ENCODE measurements at places on chromosomes 2 and 18.

GRCh38 chr2:86352137-86352726, 14.8 kb upstream of the REEP1 start:
- ATAC-seq: no peak

GRCh38 chr2:211837206-211837605, 701.4 kb downstream of the ERBB4 start:
- no peak for ATAC-seq

DNA sequence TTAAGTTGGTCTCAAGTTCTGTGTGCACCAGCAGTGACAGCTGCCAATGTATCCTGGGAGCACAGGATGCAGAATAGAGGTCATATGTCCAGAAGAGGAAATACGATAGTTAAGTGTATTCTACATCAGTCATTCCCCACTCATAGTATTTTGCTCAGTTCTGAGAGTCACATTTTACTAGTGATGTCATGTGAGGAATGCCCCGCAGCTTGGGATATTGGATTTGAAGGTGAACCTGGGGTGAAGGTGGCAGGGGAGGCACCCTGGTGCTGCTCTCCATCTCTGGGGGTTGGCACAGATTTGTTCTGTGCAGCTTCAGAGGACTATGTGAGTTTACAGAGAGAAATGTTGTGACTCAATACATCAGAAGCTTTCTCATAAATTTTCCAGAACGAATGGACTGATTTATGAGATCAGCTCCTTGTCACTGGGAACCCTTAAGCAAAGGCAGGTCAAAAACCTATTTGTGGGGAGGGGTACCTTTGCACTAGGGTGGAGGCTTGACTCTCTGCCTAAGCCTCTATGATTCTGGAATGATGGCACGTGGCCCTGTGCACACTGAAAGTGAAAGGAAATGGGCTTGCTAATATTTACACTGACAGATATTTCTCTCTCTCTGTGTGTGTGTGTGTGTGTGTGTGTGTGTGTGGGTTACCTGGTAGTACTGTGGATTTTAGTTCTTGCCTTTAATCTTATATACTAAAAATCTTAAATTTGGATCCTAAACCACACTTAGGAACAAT, 95.9 kb downstream of the NEB start:
- ATAC-seq: peak; percentile 56

DNA sequence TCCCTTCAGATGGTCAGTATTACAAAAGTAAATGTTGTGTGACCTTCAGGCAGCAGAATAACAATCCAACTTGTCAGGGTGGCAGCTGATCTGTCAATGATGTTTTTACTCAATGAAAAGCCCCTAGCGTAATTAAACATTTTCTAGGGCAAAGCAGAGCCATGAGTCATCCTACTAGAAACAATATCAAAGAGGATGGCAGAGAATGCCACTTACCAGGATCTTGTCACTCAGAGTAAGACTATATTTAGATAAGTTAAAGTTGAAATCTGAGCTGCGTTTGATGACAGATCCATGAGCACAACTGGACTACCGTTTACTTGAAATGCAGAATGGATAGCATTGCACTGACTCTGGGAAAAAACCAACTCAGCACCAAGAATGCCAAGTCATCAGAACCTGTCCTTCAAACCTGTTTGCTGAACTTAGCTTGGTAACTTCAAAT, 612.6 kb upstream of the ACVR2A start:
- ATAC-seq: peak; percentile 74

DNA sequence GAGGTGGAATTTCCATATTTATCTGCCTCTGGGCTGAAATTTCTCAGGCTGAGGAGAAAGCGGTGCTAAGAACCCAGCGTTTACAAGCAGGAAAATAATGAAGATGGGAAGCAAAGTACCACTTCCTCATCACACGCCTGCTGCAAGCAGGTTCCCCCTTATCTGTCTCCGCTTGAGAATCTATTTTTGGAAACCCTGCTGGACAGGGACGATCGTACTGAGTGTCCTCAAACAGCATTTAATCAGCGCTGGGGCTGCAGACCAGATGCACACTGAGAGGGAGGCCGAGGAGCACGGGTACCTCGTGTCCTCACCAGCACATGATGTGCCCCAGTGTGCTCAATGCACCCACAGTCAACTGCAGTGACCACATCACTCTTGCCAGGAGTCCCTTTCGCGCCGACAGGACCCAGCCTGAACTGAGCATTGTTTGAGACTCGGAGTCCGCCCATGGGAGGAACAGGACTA, 160.4 kb downstream of the HDAC4 start:
- ATAC-seq: no peak

DNA sequence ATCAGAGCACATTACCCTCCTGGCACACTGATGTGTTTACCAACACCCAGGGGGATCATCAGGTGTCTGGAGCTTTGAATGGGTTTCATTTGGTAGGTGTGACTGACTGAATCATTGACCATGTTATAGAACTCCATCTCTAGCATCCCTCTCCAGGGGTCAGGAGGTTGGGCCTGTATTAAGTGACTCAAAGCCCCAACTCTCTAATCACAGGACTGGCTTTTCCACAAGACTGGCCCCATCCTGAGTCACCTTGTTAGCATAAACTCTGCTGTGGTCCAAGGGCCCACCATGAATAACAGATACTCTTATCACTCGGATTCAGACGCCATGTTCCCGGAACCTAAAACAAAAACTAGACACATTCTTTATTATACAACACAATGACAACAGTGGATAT, 125.9 kb upstream of the NDUFV2 start:
- no peak for ATAC-seq

DNA sequence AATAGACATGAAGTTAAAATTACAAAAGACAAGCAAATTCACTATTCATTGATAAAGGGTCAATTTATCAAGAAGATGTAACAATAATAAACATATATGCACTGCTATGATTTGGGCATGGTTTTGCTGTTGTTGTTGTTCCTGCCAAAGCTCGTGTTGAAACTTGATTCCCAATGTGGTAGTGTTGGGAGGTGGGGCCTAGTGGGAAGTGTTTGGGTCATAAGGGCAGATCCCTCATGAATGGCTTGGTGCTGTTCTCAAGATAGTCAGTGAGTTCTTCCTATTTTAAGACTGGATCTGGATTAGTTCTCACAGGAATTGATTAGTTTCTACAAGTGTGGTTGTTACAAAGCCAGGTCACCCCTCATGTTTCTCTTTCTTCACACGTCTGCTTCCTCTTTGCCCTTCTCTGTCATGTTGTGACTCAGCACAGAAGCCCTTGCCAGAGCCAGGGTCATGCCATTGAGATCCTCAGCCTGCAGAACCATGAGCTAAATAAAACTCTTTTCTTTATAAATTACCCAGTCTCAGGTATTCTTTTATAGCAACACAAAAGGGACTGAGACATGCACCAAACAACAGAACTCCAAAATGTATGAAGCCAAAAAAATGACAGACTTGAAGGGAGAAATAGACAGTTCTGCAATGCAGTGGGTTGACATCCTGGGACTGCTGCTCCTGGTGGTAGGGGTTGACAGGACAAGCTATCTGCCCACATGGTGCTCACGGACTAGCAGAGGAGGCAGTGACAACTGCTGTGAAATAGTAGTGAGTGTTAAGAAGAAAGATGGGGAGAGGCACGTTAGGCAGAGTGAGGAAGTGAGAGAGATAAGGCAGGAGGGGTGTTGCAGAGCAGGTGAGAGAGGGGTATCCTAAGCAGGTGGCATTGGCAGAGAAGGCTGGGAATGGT, 18.6 kb upstream of the SKA1 start:
- peak; percentile 68 for ATAC-seq

DNA sequence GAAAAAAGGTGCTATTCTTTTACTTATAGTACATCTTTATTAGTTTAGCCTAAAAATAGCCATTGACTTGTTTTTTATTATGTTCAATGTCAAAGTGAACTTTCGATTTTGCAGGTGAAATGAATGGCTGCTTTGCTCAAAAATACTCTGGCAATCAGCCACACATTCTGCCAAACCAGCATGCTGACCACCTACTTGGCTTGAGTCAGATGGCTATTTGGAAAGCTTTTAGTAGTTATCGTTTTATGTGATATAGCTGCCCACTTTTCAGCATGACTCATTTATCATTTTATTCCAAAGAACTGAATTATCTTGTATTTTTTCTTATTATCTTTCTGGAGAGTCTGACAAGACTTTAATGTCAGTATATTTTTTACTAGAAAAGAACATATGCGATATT, 1615.8 kb upstream of the TMEFF2 start:
- ATAC-seq: no peak

DNA sequence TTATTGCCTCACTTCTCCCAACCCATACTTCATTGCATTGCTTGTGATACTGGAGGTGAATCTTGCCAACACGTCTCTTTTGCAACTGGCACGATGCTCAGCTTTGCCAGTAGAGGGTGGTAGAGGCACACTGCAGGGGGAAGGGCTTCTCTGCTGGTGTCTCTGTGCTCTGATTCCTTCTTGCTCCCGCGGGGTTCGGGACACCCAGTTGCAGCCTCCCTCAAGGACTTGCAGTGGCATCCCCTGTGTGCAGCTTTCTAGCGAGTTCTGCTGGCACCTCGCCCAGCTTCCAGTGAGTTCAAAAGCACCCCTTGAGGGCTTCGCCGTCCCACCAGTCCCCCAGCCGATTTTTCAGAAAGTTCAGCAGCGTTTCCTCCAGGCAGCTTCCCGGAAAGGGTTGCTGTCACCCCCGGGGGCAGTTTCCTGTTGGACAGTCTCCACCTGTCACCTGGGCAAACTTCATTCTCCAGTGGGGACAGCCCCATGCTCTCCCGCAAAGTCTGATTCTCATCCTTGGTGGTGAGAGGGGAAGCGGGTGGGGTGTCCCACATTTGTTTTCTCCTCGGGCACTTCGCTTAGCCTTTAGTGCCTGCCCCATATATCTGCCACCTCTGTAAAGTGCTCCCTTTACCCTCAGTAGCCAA, 35.4 kb upstream of the EN1 start:
- peak; percentile 82 for ATAC-seq

- peak; percentile 63 for ATAC-seq
These were observed 10.8 kb downstream of the YPEL5 start for GRCh38 chr2:30157616-30158015.

GRCh38 chr2:240374085-240374907, 61.2 kb upstream of the GPC1 start:
- ATAC-seq: no peak

DNA sequence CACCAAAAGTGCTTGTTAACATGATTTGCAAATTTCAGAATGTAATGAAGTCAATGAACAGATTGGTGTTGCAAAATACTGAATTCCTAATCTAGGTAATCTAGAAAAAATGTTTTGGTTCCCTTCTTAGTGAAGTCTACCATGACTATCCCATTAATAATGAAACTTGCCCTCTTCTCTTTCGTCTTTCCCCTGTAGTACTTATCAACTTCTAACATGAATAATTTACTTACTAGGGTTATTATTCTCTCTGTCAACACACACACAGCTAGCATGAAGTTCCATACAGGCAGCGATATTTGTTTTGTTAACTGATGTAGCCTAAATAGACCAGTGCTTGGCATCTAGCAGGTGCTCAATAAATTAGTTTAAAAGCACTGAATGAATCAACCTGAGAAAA, 160.2 kb downstream of the NCK2 start:
- ATAC-seq: peak; percentile 90

- no peak for ATAC-seq
These were observed 159.7 kb downstream of the CD226 start for GRCh38 chr18:69787825-69788547.

DNA sequence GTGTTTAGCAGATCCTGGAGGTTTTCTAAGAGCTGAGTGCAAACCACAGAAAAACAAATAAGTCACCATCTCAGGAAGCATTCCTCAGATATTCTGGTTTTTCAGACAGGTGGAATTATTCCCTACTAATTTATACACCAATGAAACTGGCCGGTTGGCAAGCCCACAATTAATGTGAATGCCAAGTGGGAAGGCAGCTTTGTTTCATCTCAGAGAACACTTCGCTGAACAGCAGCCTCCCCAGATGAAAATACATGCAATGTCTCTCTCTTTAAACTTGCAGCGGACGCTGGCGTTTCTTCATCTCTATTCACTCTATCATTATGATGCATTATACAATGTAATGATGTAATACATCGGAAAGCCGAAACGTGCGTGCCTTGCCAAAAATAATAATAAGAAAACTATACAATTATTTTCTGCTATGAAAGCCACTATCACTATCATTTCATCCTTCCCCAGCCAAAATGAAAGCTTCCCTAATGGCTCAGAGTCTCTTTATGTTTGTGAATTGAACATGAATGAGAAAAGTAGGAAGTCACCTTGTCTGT, 649.4 kb downstream of the BCL11A start:
- no peak for ATAC-seq

- ATAC-seq: no peak
These were observed 165.5 kb downstream of the GFPT1 start for GRCh38 chr2:69221512-69221911.

DNA sequence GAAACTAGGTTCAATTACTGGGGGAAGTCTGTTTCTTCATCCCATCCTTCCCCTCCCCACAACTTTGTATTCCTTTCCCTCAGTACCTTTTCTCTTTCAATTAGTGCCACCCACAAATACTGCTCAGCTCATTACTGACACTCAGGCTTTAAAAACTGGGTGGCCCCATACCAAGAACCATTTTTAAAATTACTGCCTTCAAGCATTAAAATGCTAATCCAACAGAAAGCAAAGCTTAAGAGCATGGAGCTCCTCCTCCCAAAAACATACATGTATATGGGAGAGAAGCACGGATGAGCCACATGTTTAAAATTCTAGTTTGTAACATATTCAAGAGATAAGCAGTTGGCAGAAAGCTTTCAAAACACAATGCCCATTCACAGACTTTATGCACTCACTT, 44.0 kb downstream of the IRS1 start:
- ATAC-seq: no peak

DNA sequence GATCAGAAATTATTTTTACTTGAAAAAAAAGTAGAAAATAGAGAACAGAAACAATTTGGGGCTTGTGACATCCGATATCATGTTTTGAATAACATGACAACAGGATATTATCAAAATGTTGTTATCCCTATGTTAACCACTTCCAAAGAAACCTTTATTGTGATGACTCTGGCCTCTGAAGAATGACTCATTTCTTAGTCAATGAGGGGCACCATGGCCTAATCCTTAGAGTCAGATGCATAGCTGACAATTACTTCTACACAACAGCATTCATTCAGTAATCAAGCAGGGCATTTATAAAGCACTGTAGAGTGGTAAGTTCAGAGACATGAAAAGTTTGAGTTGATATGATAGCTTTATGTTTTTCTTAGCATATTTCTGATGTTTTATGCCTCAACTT, 703.0 kb downstream of the RNF144A start:
- peak; percentile 70 for ATAC-seq

GRCh38 chr2:18578033-18578432, 11.3 kb downstream of the NT5C1B start:
- ATAC-seq: no peak
